Hematopoietic multipotent progenitor cell treated with erythropoietin and hydrocortisone succinate and interleukin-3 and kit ligand, for 17 days (in vitro differentiated cells): ENCODE measurements at places on chromosomes 16 and 17.

DNA sequence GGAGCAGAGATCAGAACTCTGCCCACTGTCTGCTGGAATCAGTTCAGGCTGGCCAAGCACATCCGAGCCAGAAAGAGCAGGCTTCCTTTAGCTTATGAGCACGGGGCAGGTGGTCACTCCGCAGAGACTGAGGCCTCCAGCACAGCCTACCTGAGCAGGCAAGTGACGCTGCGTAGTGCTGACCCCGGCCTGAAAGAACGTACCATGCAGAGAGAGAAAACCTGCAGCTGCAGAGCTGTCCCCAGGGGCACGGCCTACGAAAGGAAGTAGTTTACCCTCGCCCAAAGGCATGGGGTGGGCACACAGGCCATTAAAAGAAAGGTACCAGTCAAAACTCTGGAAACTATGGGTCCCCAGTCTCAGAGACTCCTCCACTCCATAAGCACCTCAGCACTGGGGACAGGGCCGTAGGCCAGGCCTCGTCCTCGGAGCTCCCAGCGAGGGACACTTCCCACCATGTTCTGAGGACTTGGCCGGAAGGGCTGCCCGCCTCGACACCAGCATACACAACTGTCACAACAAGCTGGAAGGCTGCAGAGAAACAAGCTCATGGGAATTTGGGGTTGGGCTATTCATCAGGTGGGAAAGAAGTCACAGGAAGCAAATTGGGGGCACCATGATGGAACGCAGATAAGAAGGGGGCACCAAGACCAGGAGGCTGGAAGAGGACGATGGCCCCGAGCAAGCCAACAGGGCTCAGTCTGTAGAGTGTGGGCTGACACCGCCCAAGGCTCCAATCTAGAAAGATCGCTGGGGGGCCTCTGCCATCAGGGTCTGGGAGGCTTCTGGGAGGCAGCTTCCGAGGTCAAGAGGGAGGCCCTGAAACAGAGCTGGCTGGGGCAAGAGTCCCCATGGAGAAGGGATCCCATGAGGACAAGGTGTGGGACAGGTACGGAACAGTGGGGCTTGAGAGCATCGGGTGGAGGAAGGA is 21.2 kb downstream of the MEAK7 start:
- no peak for DNase-seq

GRCh38 chr17:11948789-11949188 is 48.5 kb downstream of the ZNF18 start:
- no peak for DNase-seq

DNA sequence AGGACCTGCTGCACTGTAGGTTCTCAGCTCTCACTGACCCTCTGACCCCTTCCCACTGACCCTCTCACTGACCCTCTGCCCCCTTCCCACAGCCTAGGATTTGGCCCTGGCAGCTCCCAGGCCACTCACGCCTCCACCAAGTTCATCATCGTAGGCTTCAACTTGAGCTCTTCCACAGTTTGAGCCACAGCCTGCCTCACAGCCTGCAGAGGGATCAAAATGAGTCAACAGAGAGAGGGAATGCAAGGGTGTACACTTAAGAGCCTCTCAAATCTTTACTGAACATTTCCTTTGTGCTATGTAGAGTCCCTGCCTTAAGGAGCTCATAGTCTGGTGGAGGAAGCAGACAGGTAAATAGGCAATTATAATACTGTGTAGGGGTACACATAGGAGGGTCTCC is 12.1 kb downstream of the HEATR9 start:
- no peak for DNase-seq

DNA sequence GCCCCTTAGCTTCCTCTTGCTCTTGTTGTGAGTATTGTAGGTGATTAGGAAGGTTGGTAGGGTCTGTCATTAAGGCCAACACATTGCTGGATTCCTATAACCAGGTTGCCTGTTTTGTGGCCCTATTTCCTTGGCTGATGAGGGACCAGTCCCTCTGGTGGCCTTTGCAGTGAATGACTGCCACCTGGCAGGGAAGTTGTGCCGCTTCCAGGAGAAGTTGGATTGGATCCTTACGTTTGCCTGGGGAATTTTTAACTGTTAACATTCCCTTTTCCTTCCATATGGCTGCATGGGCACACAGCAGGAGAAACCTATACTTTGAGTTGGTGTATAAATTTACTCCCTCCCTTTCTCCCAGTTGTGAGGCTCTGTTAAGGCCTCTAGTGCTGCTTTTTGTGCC is 32.4 kb downstream of the LCMT1 start:
- DNase-seq: no peak

DNA sequence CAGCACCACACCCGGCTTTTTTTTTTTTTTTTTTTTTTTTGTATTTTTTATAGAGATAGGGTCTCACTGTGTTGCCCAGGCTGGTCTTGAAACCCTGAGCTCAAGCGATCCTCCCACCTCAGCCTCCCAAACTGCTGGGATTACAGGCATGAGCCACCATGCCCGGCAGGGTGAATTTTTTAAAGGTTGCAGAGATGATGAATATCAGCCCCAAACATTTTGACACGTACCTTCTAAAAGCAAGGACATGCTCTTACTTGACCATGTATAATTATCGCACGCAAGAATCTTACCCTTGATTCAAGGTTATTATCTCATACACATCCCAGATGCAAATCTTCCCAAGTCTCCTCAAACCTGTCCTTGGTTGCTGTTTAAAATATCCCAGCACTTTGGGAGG is 4.3 kb upstream of the FOXC2 start:
- DNase-seq: no peak
